Hepatic stellate cell (primary cell): ENCODE measurements at places on chromosomes 2 and 18.

- DNase-seq = no peak
Observed at GRCh38 chr2:11534746-11535484, 1.1 kb downstream of the GREB1 start.

GRCh38 chr2:177869209-177869608 is 203.4 kb downstream of the PDE11A start:
- no peak for DNase-seq

- no peak for DNase-seq
Observed at GRCh38 chr2:240614391-240614790, 10.9 kb upstream of the GPR35 start.

- DNase-seq = no peak
Observed at GRCh38 chr2:161352719-161353118, 44.5 kb downstream of the PSMD14 start.

- DNase-seq = no peak
Observed at GRCh38 chr2:72843301-72843700, 17.5 kb upstream of the EXOC6B start.

- DNase-seq = no peak
Observed at GRCh38 chr2:236551471-236552211, 18.0 kb upstream of the ACKR3 start.

DNA sequence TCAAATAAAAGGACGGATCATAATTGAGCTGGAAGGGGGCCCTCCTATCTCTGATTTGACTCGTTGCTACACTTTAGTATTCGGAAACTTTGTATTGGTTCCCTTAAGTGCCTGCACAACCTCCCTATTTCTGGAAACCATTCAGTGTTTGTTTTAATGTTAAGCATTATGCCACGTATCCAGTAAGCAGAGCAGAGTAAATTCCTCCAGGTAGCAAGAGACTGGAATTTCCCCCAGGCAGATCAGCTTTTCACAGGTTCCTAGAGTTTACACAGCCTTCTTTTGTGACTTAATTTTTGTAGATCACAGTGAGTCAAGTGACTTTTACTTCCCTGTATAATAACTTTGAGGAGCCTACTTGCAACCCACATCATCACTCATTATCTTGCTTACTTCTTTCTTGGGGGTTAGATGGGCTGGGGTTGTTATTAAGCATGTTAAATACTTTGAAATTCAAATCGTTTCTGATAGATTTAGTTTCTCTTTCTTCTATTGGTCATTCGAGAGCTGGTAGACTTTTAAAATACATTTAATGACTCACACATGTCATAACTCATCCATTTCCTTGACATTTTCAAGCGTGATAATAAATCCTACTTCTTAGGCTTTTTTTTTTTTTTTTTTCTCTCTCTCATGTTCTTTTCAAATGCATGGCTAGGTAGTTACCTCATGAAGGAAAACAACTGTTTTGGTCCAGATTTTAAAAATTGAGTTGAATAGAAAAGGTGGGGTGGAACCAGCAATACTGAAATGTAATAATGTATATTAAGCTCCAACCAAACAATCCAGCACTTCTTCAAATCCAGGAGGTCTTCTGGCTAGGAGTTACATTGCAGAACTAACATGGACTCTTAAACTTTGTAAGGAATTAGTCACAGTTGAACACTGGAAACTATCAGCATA is 219.3 kb downstream of the NEDD4L start:
- peak; percentile 29 for DNase-seq

- no peak for DNase-seq
Observed at GRCh38 chr2:178403671-178404306, 47.2 kb downstream of the PRKRA start.

- no peak for DNase-seq
Observed at GRCh38 chr2:238458651-238459050, 31.9 kb downstream of the ASB1 start.

DNA sequence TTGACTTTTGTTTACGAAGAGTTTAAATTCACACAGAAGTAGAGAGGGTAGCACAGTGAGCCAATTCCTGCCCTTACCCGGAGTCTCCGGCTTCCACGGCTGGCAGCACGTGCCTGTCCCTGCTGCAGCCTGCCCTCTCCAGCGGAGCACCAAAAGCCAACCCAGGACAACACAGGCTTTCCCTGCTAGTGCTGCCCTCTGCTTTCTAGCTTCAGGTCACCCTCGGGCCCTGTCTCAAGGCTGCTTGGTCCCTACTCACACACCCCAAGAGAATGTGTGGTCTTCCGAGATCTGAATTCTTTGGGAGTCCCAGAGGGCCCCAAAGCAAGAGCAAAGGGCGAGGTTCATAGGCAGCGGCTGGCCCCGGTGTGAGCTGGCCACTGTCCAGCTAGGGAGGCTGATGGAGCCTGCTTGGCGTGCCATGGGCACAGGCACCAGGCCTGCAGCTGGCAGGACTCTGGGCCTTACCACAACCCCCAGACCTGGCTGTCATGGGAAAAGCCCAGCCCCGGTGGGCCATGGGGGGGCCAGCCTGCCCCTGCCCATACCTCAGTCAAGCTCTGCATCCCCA is 7.0 kb upstream of the HS6ST1 start:
- DNase-seq = no peak

GRCh38 chr2:37189452-37190153 is 1.1 kb upstream of the SULT6B1 start:
- DNase-seq = peak; percentile 60

- DNase-seq = no peak
Observed at GRCh38 chr2:13002536-13003331, 286.0 kb downstream of the TRIB2 start.

DNA sequence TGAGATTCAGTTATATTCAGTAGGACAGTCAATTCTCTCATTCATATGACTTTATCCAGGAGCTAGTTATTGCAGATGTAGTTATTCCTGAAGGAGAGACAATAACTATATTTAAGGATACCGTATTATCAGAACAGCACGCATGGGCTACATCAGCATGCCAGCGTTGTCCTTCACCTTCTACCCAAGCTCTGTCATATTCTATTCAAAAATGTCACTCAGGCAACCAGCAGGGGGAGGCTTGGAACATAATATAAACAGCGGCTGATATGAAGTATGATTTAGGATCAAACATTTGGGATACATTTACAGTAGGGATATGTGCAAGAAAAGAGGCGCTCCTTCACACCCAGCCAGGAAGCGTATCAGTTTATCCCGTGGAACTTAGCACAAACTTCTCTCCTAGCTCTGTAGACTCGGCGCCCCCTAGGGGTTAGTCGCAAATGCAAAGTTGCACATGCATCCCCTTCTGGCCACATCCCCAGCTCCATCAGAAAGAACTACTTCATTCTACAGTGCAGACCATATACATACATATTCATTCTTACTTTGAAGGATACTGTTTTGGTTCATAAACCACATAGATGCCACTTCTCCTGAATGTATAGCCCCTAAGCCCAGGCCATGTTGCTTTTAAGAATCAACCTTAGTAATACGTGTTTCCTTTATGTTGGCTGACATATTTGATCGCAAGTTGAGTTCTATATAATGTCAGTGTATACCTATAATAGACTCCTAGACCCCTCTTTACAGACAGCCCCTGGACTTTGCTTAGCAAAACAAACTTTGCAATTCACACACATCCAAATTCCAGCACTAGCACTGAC is 759.4 kb downstream of the ADCYAP1 start:
- DNase-seq = no peak

DNA sequence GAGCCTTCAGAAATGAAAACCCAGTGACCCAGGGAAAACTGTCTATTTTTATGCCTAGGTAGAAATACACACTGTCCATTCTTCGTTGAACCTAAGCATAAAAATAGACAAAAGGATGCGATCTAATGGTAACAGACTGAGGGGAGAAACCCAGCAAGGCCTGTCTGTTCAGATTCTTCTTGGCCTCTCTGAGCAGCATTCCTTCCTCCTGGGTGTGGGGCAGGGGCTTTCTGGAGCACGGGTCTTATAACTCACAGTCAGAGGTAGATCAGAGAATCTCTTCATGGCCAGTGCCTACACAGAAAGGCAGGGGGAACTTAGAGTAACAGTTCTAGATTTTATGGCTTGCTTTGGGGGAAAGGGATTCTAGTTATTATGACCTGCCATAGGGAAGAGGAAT is 56.0 kb downstream of the PKDCC start:
- no peak for DNase-seq

- DNase-seq = no peak
Observed at GRCh38 chr2:95232232-95232631, 24.9 kb downstream of the ZNF892 start.
